ENCODE measurements at places on chromosomes 2 and 18.

DNA sequence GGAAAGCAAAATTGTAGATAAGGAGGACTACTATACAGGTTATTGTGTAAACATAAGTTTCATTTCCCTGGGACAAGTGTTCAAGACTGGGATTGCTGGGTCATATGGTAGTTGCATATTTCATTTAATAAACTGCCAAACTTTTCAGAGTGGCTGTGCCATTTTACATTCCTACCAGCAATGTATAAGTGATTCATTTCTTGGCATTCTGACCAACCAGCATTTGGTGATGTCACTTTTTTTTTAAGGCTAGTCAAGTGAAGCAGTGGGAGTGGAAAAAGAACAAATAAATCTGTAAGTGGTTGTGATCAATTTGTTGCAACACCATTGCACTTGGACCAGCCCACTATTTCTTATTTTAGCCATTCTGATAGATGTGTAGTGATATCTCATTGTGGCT, 5.2 kb upstream of the CHCHD5 start:
- DNase-seq, result no peak

- DNase-seq, result no peak
Observed at GRCh38 chr18:78304192-78305164, 675.1 kb upstream of the SALL3 start.

- no peak for DNase-seq
Observed at GRCh38 chr2:203143391-203143790, 95.4 kb upstream of the CYP20A1 start.

DNA sequence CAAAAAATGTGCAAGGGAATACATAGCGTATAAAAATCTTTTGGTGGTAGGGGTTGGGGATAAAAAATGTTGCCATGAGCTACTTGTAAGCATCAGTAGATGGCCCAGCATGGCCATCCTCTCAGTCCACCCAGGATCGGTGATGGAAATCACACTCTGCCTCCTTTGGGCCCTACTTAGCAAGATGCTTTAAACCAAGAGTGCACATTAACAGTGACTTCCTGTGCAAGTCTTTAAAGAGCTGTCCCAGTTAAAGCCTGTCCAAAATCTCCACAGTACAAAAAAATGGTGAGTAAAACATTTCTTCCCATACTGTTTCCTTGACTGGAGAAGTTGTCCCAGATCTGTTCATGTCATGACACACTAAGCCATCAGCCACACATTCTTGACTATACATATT, 18.0 kb downstream of the ANKRD44 start:
- no peak for DNase-seq

DNA sequence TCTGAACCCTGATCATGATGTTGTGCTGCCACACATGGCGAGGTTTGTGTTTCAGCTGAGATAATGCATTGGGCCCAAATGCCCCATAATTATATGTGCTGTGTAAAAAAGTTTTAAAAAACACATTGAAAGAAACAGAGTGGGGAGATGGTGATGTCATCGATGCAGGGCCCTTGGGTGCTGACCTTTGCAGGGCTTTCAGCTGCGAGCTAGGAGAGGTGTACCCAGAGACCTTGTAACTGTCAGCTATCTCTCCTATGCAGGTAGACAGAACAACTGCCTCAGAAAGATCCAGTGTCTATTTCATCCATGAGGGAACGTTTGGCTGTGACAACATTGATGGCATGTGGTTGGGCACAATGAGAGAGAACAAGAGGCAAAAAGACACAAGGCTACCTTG, 286.9 kb upstream of the CELF4 start:
- no peak for DNase-seq

GRCh38 chr2:127098711-127099110, 8.2 kb downstream of the BIN1 start:
- no peak for DNase-seq

- no peak for DNase-seq
Observed at GRCh38 chr2:28652217-28652616, 99.4 kb upstream of the PPP1CB start.

Data from body of pancreas (tissue), 4 donors.